ENCODE measurements at places on chromosomes 3 and 15.

DNA sequence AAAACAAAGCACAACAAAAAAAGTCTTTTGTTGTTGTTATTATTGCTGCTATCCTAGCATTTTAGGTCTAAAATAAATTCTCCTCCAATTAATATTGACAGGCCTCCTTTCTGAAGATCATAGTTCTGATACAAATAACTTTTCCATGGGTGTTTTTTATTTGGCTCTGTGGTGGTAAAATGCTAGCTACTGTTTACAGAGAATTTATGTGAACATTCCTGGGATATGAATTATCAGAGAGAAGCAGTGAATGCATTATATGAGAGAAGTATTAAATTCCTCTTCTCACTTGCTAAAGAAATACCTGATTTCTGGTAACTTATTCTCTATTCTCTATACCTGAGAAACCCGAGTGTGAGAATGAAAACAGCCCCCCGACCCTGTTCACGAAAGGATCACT lies 57.5 kb upstream of the TMCO5A start:
- no peak for DNase-seq

DNA sequence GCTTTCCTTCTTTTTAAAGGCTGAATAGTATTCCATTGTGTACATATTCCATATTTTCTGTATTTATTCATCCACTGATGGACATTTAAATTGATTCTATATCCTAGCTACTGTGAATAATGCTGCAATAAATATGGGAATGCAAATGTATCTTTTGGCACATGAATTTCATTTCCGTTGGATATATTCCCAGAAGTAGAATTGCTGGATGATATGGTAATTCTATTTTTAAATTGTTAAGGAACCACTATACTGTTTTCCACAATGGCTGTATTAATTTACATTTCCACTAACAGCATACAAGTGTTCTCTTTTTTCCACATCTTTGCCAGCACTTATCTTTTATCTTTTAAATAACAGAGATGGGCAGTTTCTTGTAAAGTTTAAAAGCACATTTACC lies 302.7 kb downstream of the CTNNB1 start:
- DNase-seq = no peak

DNA sequence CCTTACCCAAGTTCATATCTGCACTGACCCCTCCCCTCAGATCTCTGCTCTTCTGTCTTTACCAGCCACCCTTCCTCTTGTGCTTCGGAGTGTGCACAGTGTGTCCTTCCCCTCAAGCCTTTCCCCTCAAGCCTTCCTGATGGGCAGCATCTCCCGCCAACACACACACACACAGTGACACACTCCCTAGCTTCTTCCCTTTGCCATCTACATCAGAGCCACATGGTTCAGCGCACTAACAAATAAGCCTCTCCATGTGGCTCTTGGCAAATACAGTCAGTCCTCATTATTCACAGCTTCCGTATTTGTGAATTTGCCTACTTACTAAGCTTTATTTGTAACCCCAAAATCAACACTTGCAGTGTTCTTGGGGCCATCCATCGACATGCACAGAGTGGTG lies 37.5 kb downstream of the SH3BP5 start:
- DNase-seq = no peak

GRCh38 chr3:15331072-15331605 lies 1.2 kb downstream of the SH3BP5 start:
- no peak for DNase-seq

DNA sequence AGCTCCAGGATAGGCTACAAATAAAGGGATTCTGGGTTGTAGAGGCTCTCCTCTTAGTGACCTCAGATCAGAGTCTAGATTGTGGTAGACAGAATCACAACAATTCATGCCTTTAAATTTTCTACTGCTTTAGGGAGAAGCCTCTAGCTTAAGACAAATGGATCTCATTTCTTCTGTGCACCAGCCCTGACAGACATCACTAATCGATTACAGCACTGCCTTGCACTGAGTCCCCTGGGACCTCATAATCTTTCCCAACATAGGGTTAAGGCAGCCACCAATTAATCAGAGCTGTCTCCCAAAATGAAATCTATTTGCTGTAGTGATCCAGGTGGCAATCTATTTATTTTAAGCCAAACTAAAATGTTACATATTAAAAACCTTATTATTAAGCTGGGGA lies 436.5 kb upstream of the WNT5A start:
- DNase-seq = no peak

DNA sequence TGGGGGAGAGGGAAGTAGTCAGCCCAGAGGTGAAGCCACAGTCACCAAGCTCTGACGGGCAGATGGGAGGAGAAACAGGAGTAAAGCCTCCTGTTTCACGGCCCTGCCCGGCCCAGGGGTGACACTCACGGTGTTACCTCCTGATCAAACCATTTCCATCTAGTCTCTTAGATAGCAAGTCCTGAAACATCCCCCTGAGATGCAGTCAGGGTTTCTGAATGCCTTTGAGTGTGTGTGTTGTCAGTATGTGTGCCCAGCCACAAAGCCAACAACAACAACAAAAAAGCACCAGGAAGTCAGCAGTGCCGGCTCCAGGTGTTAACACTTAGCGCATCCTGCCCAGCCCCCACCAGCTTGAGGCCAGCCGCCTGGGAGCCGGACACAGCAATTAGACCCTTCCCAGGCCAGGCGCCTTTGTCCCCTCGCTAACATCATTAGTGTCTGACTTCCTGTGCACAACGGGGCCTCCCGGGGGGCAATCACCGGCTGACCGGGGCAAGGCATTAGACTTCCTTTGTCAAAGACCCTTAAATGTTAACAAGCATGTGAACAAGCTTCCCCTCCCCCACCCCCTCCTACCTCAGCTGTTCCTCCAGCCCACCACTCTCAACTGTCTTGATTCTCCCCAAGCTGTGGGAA lies 34.5 kb downstream of the IL17RD start:
- no peak for DNase-seq

DNA sequence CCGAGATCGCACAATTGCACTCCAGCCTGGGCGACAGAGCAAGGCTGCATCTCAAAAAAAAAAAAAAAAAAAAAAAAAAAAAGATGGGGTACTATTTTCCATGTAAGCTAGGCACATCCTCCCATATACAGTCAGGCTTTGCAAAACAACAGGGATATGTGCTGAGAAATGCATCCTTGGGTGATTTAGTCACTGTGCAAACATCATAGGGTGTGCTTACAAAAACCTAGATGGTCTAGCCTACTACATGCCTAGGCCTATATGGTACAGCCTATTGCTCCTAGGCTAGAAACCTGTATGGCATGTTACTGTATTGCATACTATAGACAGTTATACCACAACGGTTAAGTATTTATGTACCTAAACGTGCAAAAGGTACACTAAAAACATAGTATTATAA lies 75.0 kb downstream of the TTBK2 start:
- DNase-seq = no peak

- no peak for DNase-seq
Measured at GRCh38 chr15:51935466-51936104, 36.0 kb downstream of the LEO1 start.

DNA sequence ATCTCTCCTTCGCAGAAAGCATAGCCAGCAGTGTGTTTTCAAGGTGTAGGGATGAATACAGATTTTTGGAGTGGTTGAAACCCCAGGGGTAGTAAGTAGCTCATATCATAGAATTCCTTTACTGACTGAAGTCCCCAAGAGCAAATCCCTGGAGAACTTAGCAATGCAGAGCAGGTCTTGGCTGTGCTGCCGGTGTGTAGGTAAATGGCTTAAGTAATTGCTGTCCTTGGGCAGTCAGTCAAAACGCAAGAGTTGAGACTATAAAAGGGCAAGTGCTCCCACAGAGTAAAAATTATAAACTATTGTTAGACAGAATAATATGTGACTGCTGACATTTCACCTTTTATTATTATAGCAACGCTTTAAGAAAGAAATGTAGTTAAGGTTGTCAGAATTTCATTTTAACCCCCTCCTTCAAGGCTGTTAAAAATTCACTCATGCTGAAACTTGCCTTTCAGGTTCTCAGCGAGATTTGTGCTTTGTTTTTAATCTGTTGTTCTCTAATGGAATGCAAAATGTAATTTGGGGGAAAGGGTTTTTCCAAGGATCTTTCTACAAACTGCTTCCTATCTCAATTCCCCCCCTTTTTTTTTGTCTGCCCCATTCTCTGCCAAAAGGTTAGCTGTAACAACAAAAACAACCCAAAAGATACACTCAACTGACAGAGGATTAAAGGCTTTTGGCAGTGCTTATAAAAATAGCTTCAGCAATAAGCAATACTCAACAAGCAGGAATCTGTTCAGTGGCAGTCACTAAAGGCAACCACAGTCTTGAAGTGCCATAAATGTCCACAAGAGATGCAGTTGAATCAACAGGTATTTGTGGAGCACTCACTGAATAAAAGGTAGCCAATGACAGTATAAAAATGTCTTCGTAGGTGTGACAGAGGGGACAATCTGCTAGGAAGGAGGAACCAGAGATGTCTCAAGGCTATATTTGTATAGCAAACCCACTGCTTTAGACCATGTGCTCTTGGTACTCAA lies 105.3 kb downstream of the THRB start:
- DNase-seq = no peak

- DNase-seq = no peak
Measured at GRCh38 chr3:113441051-113441770, at the start of gene CFAP44. Gene CFAP44, minus strand, starts transcription at chr3:113441493. Its CDS starts 7,829 bp downstream, at chr3:113433664.

DNA sequence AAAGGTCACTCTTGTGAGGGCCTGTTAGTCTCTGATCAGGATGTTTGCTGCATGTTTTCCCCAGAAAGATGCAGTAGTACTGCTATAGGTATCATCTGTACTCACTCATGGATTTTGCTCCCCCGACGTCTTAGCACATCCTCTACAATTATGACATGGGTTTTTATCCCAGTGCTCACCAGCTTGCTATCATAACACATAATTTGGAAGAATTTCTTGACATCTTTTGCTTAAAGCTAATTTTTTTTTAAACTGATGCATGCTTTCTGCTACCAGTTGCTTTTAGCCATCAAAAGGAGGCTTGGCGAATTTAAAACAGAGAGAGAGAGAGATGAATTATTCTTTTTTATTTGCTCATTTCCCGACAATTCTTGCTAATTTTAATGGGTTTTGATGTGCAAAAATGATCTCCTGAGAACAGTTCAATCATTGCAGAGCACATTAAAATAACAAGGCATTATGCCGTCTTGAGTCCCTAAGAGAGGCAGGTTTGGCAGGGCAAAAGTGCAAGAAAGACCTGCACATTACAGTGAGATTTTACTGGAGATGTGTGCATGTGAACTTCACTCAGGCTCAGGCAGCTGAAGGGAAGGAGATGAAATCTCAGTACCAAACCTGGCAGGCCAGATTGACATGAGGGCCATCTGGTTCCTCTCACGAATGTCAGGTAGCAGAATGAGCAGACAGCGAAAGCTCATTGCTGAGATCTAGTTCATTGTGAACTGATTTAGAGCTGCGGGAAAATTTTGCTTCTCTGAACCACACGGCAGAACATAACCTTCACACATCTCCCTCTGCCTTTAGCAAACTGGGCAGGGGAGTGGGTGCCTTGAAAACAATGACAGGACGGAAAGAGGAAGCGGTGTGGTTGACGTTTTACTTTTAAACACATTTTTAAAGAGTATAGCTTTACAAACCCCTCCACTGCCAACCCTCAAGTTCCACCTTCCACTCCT lies 25.9 kb upstream of the GOLGA8B start:
- DNase-seq = no peak

GRCh38 chr3:5302661-5303060 lies 115.2 kb downstream of the EDEM1 start:
- DNase-seq = no peak

DNA sequence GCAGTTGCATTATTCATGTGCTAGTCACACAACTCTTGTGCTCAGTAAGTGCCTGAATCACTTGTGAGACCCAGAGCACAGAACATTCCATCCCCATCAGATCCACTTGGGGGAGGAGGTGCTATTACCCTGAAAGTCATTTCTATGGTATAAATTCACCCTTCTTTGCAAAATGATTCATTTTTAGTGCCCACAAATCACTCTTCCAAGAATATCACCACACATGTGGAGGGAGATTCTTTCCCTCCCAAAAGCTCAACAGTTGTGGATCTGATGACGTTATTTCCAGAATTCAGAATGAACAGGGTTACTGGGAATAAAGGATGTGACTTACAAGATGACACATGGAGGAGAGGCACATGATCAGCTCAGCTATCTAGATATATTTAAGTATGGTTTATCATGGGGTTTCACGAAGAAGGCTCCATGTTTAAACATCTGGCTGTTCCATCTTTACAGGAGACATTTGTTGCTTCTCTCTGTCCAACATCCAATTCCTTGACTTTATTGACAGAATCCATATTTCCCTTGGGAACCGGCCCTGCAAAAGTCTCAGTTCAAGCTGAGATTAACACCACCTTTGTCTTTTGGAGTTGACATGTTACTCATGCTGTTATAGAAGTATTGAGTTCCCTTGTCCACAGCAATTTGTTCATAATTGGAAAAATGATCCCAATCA lies 214.2 kb upstream of the PROK2 start:
- DNase-seq = peak; percentile 71

DNA sequence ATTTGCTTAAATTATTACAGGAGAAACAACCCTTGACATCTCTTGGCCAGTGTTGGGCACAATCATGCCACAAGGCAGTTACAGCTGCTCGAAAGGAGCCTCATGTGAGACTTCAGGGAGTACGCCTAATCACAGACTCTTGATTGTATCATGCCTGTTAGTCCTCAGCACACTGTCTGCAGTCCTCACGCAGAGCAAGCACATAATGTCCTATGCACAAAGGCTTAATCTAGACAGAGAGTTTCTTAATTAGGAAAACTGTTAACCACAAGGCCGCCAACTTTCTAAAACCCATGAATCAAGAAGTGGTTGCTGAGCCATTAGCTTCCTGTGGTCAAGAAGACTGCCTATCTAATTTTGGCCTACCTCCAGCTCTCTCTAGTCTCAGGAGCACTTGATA lies 172.0 kb downstream of the UNC13C start:
- DNase-seq = no peak

DNA sequence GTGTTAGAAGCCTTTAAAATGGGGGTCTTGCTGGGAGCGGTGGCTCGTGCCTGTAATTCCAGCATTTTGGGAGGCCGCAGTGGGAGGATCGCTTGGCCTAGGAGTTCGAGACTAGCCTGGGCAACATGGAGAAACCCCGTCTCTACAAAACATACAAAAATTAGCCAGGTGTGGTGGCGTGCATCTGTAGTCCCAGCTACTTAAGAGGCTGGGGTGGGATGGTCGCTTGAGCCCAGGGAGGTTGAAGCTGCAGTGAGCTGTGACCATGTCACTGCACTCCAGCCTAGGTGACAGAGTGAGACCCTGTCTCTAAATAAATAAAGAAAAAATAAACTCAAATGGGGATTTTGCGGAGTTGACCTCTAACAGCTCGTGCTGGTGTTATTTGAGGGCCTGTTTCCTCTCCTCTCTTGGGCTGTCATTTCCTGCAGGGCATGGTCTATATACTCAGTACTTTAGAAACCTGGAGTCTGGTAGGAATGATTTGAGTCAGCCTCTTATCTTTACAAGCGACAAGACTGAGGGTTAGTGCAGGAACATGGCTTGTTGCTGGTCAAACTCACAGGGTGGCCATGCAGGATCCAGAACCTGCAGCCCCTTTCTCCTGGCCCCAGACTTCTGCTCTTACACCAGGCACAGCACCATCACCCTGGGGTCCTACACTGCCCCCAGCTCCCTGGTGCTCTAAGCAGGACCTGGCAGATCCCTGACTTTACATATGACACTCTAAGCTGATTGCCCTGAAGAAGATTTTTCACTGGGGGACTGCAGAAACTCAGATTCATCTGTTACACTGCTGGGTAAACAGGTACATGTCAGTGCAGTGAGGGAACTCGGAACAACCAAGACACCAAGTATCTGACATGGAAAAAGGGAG lies 15.1 kb downstream of the EHD4 start:
- no peak for DNase-seq

Data from A172 (cell line).